ENCODE measurements at places on chromosomes 6 and 20.

- DNase-seq: no peak
Measured at GRCh38 chr6:52303178-52303577, 18.6 kb upstream of the MCM3 start.

- no peak for DNase-seq
Measured at GRCh38 chr20:37775200-37775599, 81.4 kb downstream of the CTNNBL1 start.

DNA sequence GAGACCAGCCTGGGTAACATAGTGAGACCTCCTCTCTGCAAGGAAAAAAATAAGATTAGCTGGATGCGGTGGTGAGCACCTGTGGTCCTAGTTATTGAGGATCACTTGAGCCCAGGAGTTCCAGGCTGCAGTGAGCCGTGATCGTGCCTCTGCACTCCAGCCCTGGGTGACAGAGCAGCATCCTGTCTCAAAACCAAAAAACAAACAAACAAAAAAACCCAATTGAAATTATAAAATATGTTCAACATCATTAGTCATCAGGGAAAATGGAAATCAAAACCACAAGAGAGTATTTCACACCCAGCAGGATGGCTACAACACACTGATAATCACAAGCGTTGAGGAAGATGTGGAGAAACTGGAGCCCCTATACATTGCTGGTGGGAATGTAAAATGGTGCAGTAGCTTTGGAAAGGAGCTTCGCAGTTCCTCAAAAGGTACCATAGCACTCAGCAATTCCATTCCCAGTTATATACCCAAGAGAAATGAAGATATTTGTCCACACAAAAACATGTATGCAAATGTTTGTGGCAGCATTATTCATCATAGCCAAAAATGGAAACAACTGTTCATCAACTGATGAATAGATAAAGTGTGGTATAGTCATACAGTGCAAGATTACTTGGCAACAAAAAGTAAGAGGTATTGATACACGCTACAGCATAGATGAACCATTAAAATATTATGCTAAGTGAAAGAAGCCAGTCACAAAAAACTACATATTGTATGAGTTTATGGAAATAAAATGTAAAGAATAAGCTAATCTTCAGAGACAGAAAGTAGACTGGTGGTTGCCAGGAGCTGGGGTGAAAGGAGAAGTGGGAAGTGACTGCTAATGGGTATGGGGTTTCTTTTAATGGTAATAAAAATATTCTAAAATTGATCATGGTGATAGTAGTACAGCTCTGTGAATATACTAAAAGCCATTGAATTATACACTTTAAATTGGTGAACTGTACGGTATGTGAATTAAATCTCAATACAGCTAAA lies 38.7 kb upstream of the RIPOR2 start:
- DNase-seq: no peak

GRCh38 chr6:71454056-71454455 lies 165.4 kb downstream of the OGFRL1 start:
- no peak for DNase-seq

DNA sequence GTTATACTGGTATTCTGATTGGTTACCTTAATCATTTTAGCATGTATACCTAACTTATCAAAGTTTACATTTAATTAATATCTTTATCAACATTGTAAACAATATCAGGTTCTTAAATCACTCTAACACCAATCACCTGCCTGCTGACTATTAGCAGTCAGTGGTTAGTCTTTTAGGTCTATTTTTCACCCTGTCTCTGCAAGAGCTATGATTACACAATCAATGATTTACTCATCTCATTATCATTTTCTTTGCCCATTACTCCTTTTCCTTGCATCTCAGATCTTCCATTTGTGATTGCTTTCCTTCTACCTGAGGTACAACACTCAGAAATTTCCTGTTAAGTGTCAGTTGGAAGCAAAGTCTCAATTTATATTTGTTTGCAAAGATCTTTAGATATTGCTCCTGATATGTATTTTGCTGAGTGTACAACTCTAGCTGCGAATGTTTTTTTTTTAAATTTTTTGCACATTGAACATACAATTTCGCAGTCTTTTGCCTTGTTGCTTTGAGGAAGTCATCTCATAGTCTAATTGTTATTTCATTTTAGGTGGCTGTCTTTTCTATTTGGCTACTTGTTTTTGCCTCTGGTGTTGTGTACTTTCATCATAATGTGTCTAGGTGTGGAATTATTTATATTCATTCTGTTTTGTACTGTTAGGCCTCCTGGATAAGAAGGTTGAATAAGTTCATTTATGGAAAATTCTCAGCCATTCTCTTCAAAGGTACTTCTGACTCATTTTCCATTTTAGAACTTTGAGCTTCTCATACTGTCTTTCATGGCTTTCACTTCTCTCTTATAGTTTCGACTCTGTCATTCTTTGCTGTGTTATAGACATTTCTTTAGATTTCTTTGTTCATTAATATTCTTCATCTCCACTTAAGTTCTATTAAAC lies 104.9 kb upstream of the CEP162 start:
- DNase-seq: no peak

DNA sequence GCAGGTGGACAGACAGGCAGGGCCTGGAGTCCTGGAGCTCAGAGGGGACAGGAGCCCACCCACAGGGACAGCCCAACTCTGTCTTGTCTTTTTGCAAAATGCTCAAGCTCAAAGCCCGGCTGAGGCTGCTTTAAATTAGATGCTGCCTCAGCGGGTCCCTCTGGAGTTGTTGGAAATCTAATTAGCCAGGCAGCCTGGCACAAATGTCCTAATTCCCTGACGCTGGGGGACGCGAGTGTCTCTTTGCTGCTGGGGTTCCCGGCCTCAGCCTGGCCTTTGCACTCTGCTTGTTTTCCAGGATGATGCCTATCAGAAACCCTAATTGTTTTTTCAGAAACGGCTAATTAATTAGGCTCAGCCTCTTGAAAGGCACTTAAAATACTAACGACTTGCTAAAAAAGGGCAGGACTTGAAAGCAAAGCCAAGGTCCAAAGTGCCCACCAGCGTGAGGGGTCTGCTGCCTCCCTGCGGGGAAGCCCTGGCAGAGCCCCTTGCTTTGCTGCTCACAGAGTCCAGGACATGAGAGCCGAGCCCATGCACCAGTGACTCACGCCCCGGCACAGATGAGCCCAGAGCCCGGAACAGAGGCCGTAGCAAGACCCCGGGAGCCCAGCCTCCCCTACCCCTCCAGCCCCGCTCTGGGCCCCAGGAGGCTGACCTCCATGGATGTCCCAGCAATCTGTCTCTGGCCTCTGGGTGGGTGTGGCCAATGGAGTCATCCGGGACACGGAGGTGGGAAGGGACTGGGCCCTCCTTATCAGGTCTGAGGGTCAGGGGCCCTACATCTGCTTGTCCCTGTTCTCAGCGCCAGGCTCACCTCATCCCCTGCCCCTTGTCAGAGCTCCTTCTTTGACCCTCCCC lies 46.0 kb upstream of the BHLHE23 start:
- no peak for DNase-seq

GRCh38 chr20:33915726-33916331 lies 77.9 kb upstream of the RALY start:
- DNase-seq: peak; percentile 13

- no peak for DNase-seq
Measured at GRCh38 chr6:95649451-95649850, 72.1 kb downstream of the MANEA start.

GRCh38 chr6:33778444-33779121 lies 10.3 kb downstream of the LEMD2 start:
- DNase-seq: no peak
